ENCODE measurements at places on chromosomes 2 and 18.

GRCh38 chr2:56582570-56582969, 398.8 kb downstream of the CCDC85A start:
- no peak for DNase-seq

DNA sequence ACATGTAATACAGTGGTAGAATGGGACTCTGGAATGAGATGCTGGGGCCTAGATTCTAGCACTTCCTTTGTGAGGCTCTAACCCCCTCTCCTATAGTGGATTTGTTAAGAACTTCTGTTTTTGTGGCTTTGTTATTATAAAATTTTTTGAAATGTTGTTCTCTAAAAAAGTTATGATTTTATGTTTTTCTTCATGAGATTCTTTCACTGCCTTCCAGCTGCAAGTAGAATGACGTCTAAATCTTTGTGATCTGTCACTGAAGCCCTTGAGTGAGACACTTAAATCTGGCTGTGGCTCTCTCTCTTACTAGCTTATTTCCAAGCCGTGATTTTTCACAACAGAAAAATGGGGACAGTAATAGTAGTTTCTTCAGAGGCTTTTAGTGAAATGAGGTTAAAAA, 1.6 kb downstream of the CASP8 start:
- no peak for DNase-seq

GRCh38 chr2:188726626-188727247, 247.4 kb upstream of the COL3A1 start:
- no peak for DNase-seq

- DNase-seq: no peak
Observed at GRCh38 chr2:102895376-102895775, 133.5 kb downstream of the TMEM182 start.

GRCh38 chr18:23536204-23536603, 32.9 kb downstream of the RMC1 start:
- no peak for DNase-seq

Measured in CD4-positive, alpha-beta T cell treated with Interleukin-2 at 100 ng/mL for 4 hours (primary cell).